OCI-M1 (cell line): ENCODE measurements at places on chromosomes 1 and 21.
A peak's percentile ranks its signal among the peaks of the same experiment; 100 is the strongest.

- no peak for DNase-seq
Observed at GRCh38 chr1:225572422-225572821, 80.5 kb downstream of the ENAH start.

- no peak for DNase-seq
Observed at GRCh38 chr1:37926038-37926924, 20.6 kb downstream of the INPP5B start.

DNA sequence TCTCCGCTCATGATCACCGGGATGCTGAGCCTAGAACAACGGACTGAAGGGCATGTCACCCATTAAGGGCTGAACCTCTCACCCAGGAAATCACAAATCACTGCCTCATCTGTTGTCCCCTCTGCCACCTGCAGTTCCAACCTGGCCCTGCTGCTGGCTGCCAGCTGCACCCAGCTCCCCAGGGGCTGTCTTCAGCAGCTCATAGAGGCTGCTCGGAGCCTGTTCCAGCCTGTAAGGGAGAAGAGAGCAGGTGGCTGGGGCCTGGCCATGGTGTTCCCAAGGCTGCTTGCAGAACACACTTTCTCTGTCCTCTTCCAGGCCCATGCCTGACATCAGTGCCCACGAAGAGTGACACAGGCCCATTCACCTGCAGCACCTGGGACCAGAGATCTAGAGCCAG, 44.5 kb upstream of the DISP3 start:
- DNase-seq, result no peak

GRCh38 chr1:164773102-164773501, 214.1 kb downstream of the PBX1 start:
- no peak for DNase-seq

GRCh38 chr21:41712201-41712600, 54.7 kb downstream of the RIPK4 start:
- no peak for DNase-seq

- DNase-seq, result peak; percentile 94
Observed at GRCh38 chr1:216221260-216221700, 202.0 kb downstream of the USH2A start.

GRCh38 chr1:3368711-3369445, 85.6 kb upstream of the ARHGEF16 start:
- DNase-seq, result no peak

DNA sequence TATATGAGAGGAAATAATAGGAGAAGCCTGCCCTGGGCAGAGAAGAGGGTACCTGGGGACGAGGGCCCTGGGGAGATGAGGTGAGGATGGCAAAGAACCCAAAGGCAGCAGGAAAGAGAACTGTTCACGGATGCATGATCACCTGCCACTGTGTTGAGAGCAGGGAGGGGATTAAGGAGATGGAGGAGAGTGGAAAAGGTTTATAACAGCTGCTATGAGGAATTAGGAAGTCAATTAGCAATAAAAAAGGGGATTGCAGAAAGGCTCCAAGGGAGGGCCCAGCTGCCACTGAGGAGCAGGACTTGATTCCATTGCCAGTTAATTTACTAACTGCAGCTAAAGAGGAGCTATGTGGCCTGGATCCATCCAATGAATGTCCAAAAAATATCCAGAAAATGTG, 61.1 kb downstream of the GFI1 start:
- DNase-seq, result no peak

GRCh38 chr1:157585984-157586383, 11.9 kb downstream of the FCRL4 start:
- peak; percentile 20 for DNase-seq

DNA sequence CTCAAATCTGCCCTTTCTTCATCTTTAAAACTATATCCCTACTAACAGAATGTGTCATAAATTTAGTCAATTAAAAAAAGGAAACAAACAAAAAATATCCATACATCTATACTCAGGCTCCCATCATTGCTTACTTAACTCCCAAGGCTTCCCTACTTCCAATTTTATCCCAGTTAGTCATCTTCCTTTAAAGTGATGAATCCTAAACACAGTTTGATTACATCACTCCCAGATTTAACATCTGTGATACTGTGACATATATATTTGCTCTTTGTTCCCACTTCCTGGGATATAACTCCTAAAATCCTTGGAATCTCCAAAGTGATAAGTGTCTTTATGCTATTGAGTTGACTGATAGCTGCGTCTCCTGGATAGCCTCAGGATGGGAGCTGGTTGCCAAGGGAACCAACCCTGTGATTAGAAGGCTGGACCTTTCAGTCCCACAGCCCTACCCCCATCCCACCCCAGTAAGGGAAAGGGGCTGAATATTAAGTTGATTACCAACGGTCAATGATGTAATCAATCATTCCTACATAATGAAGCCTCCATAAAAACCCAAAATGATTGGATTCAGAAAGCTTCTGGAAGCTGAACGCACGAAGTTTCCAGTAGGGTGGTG, 21.6 kb downstream of the GLMN start:
- DNase-seq, result no peak

DNA sequence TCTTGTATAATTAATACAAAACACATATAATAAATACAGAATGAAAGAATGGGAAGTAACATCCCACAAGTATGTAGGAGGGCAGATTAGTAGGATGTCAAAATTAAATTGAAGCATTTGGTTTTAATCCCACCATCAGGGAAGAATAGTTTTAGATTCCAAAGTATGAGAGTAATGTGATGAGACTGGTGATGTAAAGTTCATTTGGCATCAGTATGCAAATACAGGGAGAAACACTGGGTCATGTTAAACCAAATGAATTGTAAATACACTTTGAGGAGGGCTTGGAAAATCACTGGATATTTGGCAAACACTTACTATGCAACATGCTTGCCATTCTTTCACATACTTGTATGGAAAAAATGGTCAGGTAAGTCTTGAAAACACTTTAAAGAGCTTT, 358.8 kb downstream of the DPYD start:
- no peak for DNase-seq

GRCh38 chr1:204407295-204407971, 4.2 kb downstream of the PPP1R15B start:
- peak; percentile 41 for DNase-seq

GRCh38 chr1:226360106-226360746, 47.7 kb downstream of the PARP1 start:
- peak; percentile 19 for DNase-seq

- DNase-seq, result no peak
Observed at GRCh38 chr1:116929961-116930592, 20.4 kb downstream of the PTGFRN start.

DNA sequence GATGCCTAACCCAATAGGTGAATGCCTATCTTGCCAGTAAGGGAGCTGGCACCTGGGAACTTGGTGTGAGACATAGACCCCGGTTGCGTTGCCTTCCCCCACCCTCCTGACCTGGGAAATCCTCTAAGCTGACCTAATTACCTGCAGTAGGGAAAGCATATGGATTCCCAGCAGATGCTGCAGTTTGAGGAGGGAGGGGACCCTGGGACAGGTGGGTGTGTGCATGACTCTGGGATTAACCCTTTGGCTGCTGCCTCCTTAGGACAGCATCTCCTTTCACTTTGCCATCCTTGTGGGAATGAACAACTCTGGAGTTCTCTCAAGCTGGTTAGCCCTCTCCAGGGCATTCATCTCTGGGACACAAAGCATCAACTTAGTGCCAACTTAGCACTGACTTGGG, 16.4 kb upstream of the NFASC start:
- no peak for DNase-seq

- no peak for DNase-seq
Observed at GRCh38 chr1:110112656-110113055, 413 bp downstream of the UBL4B start.

DNA sequence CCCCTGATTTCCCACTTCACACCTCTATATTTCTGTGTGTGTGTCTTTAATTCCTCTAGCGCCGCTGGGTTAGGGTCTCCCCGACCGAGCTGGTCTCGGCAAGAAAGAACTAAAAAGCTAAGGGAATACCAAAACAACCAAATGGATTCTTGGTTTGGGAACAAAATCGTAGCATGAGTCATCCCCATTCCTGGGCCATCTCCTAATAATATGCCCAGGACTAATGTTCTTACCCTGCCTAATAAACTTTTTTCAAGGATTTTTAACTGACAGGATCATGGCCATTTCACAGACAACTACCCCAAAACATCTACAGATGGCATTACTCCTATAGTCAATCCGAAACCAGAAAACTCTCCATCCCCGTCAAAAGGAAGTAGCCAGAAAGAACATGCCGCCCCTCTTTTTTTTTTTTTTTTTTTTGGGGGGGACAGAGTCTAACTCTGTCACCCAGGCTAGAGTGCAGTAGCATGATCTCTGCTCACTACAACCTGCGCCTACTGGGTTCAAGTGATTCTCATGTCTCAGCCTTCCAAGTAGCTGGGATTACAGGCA, 4.1 kb upstream of the HPDL start:
- DNase-seq, result no peak

- DNase-seq, result no peak
Observed at GRCh38 chr1:37721565-37721964, 29.2 kb downstream of the CDCA8 start.

DNA sequence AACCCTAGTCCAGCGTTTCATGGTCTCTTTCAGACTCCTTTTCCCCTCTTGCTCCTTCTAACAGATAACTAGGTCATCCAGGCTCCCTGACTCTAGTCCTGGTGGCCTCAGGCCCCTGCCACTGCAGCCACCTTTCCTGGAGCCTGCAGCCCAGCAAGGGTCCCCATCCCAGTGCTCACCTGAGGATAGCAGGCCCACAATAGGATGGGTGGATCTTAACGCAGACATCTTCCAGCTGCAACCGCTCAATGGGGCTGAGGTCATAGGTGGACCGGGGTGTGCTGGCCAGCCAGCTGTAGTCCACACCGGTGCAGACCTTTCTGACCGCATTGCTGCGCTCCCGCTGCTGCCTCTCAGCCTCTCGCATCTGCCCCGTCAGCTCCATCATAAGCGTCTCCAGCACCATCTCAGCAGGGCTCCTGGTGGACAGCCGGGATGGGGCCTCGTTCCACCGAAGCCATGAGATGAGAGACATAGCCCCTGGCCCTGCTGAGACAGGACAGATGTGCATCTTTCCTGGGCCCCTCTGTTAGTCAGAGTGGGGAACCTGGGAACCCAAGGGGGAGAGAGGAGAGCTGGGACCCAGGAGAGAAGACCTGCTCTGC, 10.9 kb downstream of the RD3 start:
- no peak for DNase-seq

DNA sequence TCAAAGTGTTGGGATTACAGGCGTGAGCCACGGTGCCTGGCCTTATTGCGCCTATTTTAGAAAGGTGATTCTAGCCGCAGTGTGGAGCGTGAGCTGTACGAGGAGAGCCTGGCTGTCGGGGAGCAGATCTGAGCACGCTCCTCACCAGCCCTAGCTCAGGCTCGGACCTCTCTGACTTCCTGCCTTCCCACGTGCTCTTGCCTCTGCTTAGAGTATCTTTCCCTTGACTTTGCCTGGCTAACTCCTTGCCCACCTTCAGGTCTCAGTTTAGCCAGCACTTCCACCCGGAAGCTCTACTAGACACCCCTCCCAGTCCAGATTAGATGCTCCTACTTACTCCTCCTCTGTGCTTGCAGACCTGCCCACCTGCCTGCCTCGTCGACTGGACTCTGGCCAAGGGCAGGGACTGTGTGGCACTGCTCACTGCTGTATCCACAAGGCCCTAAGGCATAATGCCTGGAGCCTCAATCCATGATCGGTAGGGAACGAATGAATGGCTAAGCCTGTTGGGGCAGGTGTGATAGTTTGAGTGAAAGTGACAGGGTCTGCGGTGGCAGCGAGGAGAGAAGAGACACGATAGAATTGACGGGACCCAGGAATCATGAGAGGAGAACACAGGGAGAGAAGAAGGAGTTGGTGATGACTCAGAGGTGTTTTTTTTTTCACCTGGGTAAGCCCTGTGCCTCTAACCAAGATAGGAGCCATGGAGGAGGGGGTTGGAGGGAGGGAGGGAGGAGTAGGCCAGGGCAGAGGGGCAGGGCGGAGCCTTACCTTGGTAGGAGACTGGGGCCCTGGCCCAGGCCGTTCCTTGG, 28.1 kb upstream of the WASF2 start:
- no peak for DNase-seq

- peak; percentile 67 for DNase-seq
Observed at GRCh38 chr1:200302192-200302920, 107.5 kb downstream of the ZNF281 start.

DNA sequence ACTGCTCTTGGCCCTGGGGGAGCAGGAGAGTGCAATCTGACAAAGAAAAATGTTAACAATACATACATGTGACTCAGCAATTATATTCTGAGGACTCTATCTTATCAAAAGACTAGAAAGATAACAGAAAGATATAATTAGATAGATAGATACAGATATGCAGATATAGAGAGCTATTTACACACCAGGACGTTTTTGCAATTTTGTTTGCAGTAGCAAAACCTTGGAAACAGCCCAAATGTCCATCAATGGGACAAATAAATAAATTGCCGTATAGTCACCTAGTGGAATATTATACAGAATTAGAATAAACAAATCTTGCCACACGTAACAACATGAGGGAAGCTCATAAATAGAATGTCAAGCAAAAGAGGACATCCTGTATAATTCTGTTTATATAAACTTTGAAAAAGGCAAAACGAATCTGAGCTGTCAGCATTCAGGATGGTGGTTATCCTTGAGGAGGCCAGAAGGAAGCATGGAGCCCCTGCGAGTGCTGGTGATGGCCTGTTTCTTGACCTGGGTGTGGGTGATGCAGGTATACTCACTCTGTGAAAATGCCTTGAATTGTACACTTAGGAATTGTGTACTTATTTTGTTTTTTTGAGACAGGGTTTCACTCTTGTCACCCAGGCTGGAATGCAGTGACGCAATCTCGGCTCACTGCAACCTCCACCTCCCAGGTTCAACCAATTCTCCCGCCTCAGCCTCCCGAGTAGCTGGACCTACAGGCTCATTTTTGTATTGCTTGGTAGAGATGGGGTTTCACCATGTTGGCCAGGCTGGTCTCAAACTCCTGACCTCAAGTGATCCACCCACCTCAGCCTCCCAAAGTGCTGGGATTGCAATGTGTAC, 12.8 kb upstream of the TRIM63 start:
- no peak for DNase-seq

DNA sequence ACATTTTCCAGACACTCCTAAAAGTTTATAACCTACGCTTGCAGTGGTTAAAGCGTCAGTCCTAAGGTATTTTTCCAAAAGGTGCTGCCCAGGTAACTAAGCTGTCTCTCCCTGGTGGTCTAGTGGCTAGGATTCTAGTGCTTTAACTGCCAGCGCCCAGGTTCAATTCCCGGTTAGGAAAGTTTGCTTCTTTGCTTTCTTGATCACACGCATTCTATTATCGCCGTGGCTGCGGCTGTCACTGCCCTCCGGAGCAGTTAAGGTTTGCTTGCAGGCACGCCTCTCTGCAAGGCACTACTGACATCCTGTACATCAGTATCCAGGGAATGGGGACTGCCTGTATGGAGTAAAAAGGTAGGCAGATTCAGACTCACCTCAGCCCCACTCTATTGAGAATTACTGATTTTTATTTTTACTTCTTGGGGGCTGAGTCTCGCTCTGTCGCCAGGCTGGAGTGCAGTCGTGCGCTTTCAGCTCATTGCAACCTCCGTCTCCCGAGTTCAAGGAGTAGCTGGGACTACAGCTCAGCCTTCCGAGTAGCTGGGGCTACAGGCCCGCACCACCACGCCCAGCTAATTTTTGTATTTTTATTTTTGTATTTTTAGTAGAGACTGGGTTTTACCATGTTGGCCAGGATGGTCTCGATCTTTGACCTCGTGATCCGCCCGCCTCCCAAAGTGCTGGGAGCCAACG, 53.2 kb upstream of the CFAP126 start:
- DNase-seq, result peak; percentile 72

GRCh38 chr1:203273869-203274602, 31.3 kb upstream of the BTG2 start:
- DNase-seq, result peak; percentile 26

- DNase-seq, result peak; percentile 35
Observed at GRCh38 chr1:32448773-32449456, 16.0 kb upstream of the ZBTB8B start.

- peak; percentile 59 for DNase-seq
Observed at GRCh38 chr1:25246600-25247023, 642 bp downstream of the RSRP1 start.
